T-helper 17 cell (primary cell): ENCODE measurements at places on chromosomes 1 and 21.

DNA sequence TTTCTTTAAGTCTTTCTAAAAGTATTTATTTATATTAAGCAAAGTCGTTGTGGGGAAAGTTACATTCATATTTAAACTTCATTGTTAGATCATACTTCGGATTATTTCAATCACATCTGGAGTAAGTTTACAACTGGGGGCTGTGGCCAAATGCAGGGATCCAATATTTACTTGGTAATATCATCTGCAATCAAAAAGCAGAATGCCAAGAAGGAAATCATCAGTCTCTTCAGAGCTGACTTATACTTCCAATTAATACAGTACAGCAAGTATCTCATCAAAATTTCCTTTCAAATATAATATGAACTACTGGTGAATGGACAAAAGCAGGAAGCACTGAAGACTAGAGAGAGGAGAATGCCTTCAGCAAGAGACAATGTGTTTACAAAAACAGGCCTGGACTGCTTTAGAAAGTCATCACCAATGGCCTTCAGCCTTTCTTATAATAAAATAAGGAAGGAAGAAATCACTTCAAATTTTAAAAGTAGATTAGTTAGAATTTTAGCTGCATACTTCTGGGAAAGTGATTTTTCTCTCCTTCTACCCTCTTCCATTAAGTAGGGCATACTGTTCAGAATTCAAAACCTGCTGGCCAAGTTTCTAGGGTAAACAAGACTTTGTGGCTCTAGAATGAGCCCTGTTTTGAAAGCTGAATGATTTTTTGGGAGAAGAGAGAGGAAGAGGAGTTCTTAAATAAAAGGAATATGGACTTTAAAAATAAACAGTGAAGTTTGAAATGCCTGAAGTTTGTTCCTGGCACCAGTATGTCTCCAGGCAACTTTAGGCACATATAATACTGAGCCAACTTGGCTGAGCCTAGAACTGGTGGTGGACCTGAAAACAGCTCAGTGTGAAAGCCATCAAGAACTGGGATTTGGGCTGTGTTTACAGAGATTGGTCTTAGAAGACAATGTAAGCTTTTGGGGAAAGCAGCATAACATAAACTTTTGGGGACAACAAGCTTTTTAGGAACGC lies 22.2 kb upstream of the MYOC start:
- DNase-seq = no peak

- DNase-seq = no peak
These were observed 23.0 kb upstream of the PIGC start for GRCh38 chr1:172466795-172467407.

- no peak for DNase-seq
These were observed 992 bp downstream of the S100A7A start for GRCh38 chr1:153417136-153417888.

DNA sequence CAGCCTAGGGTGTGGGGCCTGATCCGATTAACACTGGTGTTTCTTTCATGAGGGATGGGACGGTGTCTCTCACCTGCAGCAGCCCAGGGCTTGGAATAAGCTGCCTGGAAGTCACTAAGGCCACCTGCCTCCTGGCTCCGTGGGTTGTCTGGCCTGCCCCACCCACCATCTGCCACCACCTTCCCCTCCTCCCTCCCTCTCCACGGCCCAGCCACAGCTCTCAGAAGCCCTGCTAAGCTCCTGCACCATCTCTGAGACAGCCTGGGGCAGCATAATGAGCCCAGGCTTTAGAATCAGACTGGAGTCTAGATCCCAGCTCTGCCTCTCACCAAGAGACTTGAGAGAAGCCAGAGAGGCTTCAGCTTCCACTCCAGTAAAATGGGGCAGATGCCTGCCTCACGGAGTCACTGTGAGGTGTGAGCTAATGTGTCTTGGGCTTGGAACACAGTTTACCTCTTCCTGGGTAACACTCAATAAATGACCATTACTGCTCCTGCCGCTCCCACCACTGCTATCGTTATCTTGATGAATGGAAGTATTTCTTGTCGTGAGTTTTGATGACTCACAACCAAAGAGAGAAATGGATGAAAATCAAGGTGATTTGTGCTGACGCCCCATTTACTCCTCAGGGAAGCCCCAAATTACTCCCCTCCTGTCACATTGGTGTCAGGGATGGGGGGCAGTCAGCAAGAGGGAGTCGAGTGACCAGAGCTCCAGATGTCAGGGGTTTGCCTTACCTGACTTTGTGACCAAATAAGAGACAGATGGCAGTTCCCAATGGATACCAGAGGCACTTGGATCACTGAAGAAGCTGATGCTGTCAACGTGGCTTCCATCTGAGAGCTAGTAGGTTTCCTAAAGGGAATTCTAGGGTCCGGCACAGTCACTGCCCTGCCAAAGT lies 23.5 kb upstream of the C1QA start:
- no peak for DNase-seq

DNA sequence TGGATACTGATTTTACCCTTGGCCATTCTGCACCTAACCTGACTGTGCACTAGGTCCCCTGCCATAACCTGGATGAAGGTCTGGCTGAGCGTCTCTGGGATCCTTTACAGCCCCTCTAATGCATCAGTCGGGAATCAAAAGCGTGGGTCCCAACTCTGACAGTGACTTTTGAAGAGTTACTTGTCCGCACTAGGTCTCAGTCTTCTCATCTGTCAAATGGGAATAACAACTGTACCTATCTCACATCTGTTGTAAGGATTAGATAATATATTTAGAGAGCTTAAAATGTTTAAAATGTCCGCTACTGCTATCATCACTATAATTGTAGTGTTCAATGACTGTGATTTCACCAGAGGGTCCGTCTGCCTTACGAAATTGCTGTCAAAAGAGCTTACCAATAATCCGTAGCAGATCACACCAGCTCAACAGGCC lies 746 bp downstream of the TADA1 start:
- no peak for DNase-seq

DNA sequence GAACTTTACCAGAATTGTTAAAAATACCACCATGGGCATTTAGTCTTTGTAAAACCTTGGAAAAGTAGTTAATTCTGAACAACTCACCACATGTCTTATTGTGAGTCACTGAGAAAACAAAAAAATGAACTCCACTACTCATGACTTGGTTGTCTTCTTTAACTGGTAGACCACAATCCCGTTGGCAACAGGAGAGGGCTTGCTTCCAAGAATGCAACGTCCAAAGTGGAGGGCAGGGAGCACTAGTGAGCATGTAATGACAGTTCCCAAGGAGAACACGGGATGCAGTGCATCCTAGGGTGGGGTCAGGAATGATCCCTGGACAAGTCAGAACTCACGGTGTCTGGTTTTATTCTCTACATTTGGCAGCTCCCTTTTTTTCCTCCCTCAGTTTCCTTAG lies 15.2 kb upstream of the HMCN1 start:
- DNase-seq = no peak

- no peak for DNase-seq
These were observed 13.6 kb downstream of the ACTL8 start for GRCh38 chr1:17768651-17769241.

GRCh38 chr1:228367798-228368791 lies 38.5 kb downstream of the TRIM11 start:
- DNase-seq = no peak
